ENCODE measurements at places on chromosomes 2 and 18.

- DNase-seq = no peak
These were observed 482.0 kb upstream of the SALL3 start for GRCh38 chr18:78497641-78498040.

- DNase-seq = no peak
These were observed 40.0 kb downstream of the MARCO start for GRCh38 chr2:118982039-118982438.

DNA sequence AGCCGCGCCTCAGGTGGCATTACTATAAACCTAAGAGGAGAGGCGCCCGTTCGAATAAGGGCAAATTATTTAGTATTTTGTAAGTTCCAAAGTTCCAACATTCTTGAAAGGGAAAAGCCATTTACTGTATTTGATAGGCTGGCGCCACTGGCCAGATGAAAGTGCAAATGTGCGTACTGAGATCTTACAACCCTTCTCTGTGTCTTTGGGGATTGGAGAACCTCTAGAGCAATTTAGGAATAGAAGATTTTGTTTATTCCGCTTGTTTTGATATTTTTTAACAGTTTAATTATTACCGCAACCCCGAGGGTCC lies 467 bp upstream of the WDR35 start:
- no peak for DNase-seq

GRCh38 chr2:201918616-201919307 lies 112.4 kb downstream of the CDK15 start:
- no peak for DNase-seq

- DNase-seq = no peak
These were observed 16.7 kb upstream of the LAPTM4A start for GRCh38 chr2:20067992-20068584.

- DNase-seq = no peak
These were observed 66.5 kb upstream of the TMEM200C start for GRCh38 chr18:5961828-5962150.

DNA sequence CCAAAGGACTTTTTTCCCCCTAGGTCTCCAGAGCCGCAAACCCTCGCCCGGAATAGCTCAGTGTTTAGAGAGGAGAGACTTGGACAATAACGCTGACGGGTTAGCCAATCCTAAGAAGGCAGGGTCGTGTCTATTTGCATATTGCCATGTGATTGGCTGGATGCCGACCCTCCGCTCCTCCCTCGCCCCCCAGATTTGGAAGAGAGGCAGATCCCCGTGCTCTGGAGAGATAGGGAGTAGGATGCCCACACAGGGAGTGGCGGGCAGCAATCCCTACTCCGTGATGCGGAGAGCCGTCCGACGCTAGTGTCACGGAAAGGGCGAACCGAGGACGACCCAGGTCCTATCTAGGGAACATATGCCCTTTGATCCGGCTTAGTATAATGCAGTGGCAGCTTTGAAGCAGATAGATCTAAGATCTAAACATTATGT lies 1.4 kb downstream of the WNT6 start:
- DNase-seq = peak; percentile 88

GRCh38 chr2:42961961-42962360 lies 169.6 kb upstream of the HAAO start:
- DNase-seq = no peak

DNA sequence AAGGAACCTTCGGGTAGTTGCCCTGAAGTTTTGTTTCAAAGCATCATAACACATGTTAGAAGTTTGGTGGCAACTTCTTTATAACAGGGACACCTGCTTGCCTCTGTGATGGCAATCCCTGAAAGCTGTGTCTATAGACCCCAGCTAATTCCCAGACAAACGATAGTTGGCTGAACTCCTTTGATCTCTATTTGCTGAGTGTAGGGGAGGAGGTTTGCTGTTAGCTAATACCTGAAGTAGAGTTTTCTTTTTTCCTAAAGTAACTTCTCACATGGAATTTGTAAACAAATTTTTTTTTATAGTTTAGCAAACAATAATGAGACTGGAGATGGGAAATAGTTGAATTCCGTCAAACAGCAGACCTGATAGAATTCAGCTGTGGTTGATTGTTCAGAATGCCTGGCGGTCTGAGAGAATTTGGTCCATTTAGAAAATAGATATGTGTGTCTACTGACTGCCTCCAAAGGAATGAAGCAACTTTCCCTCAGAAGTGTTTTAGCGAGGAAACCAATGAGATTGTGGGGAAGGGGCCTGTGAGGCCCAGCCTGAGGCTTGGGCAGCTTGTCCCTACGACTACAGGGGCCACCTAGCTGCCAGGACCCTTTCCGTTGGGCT lies 123.5 kb upstream of the EPAS1 start:
- DNase-seq = no peak

- DNase-seq = no peak
These were observed 126.9 kb downstream of the NFATC1 start for GRCh38 chr18:79522451-79523205.

GRCh38 chr2:23483791-23484190 lies 98.8 kb downstream of the KLHL29 start:
- no peak for DNase-seq

DNA sequence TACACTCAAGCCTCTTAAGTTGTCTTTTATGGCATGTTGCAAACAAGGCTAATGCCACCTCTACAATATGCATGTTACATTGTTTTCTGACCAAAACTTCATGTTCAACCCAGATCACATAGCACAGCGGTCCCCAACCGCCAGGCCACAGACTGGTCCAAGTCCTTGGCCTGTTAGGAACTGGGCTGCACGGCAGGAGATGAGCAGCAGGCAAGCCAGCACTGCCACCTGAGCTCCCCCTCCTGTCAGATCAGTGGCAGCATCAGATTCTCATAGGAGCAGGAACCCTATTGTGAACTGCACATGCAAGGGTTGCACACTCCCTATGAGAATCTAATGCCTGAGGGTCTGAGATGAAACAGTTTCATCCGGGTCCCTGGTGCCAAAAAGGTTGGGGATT lies 324.8 kb upstream of the CHAC2 start:
- peak; percentile 91 for DNase-seq

GRCh38 chr2:230582851-230583283 lies 129.8 kb upstream of the CAB39 start:
- DNase-seq = no peak

- no peak for DNase-seq
These were observed 188.2 kb downstream of the IRS1 start for GRCh38 chr2:226611196-226611943.

DNA sequence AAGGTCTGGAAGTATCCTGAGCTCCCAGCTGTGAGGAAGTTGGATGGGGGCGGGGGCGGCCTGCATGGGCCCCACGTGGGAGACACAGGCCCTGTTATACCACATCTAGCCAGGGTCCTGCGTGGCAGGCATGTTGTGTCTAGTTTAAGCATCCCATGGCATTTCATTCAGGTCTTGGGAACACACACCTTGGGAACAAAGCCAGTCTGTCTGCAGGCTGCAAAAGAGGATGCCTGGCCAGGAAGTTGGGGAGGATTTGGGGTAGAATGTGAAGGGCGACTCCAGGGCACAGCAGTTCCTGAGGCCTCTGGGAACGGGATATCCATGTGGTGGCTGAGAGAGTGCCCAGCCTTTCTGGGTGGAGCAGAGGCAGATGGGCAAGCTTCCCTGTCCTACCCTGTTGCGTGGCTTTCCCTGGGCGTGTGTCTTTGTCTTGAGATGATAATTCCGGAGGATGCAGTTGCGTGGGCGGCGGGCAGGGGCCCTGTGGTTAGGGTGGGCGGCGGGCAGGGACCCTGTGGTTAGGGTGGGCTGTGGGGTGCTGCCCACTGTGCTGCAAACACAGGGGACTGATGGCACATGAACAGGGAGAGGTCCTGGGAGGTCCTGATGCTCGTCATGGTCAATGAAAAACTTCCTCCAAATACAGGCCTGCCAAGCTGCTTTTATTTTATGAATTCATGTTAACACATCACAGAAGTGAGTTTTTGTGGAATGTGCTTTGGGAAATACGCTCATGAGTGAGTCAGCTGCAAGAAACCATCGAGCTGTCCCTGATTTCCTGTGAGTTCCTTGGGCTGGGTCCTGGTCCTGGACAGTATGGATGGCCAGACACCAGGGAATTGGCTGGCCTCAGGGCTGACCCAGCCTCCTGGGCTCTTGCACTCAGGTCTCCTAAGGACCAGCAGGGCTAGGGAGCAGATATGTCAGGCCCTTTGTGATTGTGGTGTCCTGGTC lies 90.0 kb upstream of the HS6ST1 start:
- DNase-seq = no peak

GRCh38 chr18:62711781-62712180 lies 3.6 kb upstream of the PHLPP1 start:
- no peak for DNase-seq

DNA sequence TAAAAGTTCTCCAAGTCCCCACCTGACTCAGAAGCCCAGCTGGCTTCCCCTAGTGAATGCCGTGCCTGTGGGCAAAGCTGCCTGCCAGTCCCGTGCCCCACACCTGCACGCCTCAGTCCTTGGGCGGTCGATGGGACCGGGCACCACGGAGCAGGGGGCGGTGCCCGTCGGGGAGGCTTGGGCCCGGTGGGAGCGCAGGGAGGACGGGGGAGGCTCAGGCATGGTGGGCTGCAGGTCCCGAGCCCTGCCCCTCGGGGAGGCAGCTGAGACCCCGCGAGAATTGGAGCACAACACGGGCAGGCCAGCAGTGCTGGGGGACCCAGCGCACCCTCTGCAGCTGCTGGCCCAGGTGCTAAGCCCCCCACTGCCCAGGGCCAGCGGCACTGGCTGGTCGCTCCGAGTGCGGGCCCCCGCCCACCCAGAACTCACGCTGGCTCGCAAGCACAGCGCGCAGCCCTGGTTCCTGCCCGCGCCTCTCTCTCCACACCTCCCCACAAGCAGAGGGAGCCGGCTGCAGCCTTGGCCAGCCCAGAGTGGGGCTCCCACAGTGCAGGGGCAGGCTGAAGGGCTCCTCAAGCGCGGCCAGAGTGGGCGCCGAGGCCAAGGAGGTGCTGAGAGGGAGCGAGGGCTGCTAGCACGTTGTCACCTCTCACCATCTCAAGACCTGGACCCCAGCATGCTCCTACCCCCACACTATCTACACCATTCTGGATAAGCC lies 215.5 kb downstream of the TNS1 start:
- DNase-seq = no peak

DNA sequence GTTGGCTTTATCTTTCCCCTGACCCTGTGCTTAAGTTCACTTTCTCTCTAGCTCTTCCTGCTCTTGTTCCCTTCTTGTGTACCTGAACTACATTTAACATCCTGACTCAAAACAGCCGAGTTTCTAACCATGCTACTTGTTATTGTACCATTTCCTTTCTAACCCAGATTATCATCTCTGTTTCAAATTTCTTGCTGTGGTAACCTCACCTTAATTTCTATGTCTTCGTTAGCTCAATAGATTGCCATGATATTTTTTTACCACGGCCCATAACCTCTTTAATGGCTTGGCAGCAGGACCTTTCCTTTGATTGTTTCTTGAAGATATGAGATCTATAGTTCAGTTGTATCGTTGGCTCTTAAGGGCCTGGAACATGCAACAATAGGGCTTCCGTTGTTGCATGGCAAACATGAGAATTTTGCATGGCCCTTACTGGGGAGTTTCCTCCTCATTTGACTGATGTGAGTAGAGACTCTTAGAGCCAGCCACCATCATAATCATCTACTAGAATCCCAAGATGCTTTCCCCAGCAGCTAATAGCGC lies 11.1 kb downstream of the CFAP36 start:
- DNase-seq = no peak

DNA sequence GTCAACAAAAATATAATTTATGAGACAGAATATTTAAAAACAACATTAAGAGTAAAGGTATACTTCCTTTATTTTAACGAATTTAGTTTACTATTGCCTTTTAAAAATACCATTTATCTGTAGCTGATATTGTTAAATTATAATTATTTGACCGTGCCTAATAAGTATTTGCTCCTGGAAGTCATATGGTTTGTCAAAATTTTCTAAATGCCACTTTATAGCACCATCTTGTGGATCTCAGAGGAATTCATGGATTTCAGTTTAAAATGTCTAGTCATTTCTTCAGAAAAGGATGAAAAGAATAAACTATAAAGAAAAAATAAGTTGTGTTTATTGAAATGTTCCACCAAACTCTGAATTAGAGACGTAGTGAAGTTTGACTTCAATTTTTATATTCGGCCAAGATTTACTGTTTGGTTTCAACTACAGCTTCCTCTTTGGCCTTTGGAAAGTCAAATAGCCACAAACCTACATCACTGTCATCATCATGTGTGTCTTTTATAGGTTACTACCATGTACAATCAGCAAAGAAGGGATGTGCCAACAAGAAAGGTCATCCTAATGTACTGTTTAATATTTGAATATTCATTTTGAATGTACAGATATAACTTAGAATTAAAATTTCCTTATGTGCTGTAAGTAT lies 10.3 kb upstream of the FTCDNL1 start:
- peak; percentile 40 for DNase-seq

GRCh38 chr2:208033701-208034502 lies 8.6 kb upstream of the PLEKHM3 start:
- peak; percentile 16 for DNase-seq

DNA sequence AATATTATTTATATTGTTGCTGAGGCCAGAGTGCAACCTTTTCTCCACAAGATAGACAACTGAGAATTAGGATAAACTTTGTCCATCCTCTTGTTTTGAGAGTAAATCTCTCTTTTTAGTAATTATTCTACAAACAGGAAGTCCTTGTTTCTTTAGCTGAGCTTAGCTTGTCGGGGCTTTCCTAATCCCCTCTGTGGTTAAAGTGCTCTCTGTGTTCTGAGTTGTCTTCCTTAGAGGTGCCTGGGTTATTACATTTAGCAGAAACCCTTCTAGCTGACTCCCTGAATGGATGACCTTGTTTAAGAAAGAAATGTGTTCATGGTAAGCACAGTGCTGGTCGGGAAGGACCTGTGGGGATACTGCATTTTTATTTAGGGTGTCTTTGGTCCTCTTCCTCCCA lies 12.7 kb downstream of the USP39 start:
- no peak for DNase-seq

DNA sequence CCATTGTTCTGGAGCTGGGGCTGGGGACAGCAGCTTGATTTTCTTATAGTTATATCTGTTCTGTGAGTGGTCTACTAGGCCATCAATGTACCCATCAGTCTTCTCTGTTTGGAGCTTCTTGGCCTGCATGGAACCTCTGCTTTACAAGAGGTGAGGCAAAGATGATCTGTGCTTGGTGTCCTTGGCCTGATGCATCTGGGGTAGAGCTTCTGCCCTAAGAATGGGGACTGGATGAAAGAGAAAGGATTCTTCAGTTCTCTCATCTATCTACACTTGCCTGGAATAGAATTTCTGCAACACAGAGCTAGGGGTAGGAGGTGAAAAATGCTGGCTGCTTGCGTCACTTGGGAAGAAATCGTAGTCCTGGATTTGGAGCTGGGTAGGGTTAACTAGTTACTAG lies 46.2 kb downstream of the ACSL3 start:
- DNase-seq = no peak

GRCh38 chr18:32909798-32910561 lies 137.2 kb upstream of the KLHL14 start:
- no peak for DNase-seq

- no peak for DNase-seq
These were observed 45.4 kb downstream of the M1AP start for GRCh38 chr2:74602586-74603281.

DNA sequence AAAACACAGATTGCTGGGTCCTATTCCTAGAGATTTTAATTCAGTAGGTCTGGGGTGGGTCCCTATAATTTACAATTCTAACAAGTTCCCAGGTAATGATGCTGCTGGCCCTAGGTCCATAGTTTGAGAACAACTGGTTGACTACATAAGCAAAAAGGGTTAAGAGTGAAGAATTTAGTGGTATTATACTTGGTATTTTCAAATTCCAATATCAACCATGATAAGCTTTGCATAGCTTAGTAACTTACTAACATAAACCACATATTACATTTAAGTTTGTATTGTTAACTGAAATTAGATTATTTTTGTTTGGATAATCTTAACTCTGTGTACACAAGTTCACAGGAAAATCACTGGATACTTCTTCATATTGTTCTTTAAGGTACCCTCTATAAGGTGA lies 862.9 kb upstream of the ACVR2A start:
- no peak for DNase-seq

GRCh38 chr2:130375291-130376266 lies 19.7 kb downstream of the PTPN18 start:
- DNase-seq = no peak

All from SHP77 treated with DMSO at 0.1 percent for 48 hours (cell line).